Cardiac muscle cell (in vitro differentiated cells and primary cell): ENCODE measurements at places on chromosomes 4 and X.

DNA sequence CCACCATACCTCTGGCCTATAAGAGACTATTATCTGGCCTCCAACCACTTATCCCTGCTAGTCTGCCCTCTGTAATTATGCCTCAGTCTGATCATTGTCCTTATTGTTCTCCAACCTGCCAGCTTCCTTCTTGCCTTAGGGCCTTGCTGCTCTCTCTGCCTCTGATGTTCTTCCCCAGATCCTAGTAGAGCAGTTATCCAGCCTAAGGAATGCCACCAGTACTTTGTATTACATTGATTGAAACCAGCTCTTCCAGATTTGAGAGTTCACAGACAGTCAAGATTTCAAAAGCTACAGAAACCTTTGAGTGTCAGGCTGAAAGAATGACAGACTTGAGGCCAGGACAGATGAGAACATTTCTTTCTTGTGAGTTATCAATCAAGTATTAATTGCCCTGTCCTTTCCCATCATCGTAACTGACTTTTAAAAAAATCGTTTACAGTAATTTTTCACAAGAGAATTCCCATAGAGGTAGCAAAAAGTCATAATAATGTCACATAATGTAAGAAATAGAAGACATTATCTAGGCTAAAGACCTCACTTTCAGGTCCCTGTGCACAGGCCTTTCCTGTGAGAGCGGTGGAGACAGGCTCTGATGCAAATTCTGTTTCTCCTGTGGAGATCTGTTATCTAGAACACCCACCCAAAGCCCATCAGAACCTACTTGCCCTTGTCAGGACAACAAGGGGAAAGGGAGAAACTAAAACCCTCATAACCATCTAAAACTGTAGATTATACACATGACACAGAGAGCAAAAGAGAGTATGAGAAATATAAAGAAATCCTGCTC is 64.1 kb upstream of the GUCY1A1 start:
- peak; percentile 46 for DNase-seq

DNA sequence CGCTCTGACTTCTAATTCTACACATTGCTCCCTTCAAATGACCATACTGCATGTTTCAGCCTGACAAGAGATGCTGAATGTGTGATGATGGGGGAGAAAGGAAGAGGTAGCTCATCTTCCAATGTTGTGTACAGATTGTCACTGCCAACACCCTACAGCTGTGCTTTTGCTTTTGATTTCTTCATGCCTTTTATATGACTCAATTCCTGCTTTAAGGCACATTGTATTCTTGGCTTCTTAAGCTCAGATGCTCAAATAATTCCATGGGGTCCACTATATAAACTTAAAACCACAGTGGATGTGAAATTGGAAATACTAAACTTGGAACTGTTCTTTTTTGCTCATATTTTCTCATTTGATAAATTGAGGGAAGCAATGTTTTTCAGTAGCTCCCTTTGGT is 183.2 kb upstream of the WDFY3 start:
- DNase-seq, result no peak

GRCh38 chr4:18844726-18845125 is 823.2 kb upstream of the LCORL start:
- no peak for DNase-seq

DNA sequence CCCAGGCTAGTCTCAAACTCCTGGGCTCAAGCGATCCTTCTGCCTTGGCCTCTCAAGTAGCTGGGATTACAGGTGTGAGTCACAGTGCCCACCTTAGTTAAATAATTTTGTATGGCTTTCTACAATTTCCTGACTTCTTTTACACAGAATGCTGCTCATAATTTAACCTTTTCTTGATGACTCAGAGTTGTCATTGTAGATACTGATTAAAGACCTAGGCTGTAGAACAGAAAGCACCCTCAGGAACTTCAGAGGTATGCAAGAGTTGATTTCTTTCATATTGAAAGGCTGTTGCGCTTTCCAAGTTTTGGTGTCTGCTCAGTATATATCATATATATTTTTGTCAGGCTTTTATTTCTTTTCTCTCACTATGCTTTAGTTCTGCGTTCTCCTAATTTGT is 21.1 kb upstream of the GPR34 start:
- no peak for DNase-seq

GRCh38 chrX:108362026-108362425 is 76.2 kb downstream of the COL4A6 start:
- no peak for DNase-seq

DNA sequence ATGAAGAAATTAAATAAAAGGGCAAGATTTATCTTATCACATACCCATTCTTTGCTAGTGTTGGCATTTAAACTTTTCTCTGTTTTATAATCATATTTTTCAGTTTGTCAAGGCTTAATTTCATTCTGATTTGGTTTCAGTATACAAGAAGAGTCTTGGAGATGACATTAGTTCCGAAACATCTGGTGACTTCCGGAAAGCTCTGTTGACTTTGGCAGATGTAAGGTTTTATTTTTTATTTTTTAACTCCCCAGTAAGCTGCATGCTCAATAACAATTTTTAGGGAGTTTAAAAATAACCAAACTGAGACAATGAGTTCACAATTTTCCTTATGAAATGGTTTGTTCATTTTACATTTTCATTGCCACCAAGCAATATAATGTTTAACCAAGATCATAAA is 39.8 kb downstream of the ANXA3 start:
- DNase-seq, result no peak

DNA sequence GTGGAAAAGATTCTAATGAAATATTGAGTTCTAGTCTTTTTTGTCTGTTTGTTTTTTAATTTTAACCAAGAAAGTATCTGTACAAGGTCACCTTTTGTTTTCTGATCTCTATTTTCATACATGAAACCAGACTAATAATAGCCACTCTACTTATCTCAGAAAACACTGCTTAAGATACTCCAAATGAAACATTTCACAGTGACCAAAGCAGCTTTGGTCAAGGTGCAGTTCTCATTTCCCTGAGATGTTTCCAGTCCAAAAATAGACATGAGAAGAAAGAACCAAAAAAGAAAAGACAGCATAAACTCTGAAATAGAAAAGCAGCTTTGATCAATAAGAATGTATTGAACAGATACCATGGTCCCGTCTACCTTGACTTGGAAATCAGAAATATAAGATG is 782.8 kb downstream of the RAB28 start:
- no peak for DNase-seq

DNA sequence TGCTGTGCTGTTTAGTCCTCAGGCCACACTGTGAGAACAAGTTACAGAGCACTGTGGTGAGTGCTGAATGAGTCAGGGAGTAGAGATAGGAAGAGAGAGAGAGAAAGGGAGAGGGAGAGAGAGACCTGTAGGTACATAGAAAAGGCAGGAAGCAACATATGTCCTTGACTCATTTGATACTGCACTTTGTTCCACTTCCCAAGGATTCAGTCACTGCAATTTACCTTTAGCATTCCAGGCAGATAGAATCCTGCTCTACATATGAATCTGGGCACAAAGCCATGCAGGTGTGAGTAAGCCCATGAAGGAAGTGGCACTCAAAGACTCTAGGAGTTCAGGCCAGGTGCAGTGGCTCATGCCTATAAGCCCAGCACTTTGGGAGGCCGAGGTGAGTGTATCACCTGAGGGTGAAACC is 1.0 kb upstream of the DAPP1 start:
- DNase-seq, result no peak

DNA sequence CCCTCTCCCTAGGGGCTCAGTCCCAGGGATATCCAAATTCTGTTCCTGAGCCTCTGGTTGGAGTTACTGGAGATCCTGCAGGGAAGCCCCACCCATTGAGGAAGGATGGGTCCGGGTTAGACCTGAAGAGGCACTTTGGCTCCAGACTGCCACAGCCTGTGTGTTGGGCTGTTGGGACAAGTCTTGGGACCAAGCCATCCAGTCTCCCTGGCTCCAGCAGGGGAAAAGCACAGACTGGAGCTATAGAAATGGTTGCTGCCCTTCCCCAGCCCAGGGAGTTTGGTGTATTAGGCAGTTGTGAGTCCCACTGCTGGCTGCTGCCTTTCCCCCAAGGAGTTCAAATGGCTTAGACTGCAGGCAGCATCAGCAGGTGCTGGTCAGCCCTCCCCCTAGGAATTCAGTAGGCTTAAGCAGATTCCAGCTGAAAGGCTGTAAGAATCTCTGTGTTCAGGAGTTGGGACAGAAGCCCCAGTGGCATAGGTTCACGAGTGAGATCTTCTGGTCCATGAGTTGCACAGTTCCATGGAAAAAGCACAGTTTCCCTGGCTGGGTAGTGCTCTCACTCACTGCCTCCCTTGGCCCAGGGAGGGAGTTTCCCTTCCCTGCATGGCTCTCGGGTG is 344.0 kb upstream of the EPHA5 start:
- DNase-seq, result no peak

DNA sequence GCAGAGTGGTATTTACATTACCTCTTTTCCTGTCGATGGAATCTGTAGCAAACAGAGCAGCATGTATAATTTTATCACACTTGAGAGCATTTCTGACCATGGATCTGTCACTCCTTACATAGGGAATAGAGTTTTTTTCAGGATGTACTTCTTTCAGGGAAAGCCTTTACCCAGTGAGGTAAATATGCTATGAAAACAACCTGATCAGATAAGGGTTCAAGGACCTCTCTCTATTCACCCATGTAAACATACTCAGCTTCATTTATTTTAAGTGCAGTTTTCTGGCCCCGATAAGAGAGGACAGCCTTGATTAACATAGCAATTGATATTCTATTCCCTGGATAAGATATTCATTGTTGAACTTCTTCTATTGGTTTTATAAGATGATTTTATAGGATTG is 87.3 kb upstream of the ESX1 start:
- no peak for DNase-seq

DNA sequence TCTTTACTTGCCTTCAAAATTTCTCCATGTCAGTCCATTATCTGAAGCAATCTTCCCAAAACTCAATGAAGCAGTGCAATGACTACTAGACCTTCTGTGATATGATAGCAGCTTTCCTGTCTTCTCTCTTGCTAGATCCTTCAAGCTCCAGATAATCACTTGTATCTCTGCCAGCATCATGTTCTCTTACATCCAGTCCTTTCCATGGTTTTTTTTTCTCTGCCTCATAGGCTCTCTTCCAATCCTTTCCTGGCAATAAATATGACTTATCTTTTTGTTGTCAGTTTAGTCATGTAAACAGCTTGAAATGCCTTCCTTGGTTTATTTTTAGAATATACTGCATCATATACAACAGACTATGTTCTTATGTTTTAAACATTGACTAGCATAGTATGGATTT is 193.5 kb downstream of the CFAP299 start:
- no peak for DNase-seq

DNA sequence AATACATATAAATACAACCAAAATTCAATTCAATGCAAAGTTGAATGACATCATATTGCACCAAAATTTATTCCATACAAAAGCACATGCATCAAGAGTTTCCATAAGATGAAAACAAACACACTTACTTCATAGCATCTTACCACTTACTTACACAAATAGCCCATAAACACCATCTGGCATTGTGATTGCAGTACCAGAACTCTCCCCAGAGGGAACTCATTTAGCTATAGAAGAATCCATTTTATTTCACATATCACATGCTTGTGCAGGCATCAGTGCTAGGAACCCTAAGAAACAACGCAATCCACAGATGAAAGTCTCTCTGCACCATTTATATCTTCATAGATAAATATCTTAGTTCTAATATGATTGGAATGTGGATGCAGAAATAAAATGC is 77.9 kb downstream of the SLC7A11 start:
- no peak for DNase-seq

DNA sequence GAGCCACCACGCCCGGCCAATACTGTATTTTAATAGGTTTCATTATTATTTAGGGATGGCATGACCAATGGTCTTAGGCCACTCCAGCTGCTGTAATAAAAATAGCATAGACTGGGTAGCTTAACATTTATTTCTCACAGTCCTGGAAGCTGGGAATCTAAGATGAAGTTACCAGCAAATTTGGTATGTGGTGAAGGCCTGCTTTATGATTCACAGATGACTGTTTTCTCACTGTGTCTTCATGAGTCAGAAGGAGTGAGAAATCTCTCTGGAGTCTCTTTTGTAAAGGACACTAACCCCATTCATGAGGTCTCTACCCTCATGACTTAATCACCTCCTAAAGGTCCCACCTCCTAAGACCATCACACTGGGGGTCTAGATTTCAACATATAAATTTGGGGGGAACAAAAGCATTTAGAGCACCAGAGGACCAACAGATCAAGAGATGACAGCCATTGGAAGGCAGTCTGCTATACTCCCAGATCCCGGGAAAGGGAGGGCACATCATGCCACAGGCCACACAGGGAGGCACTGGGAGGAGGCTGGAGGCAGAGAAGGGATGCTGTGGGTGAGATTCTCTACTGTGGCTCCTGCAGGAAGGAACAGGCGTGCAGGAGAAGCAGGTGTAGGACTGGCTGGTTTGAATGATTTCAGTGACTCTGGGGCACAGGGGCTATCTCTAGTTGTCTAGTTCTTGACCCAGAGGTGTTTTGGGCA is 335.8 kb upstream of the SFRP2 start:
- peak; percentile 11 for DNase-seq

- no peak for DNase-seq
Observed at GRCh38 chrX:13489454-13489853, 79.9 kb upstream of the EGFL6 start.
